Stimulated activated CD8-positive, alpha-beta memory T cell treated with anti-CD3 and anti-CD28 coated beads, Interleukin-4, amount 100 ng/mL, for 24 hours (primary cell): ENCODE measurements at places on chromosomes 4 and X.

GRCh38 chrX:95884186-95884585, 800.5 kb upstream of the DIAPH2 start:
- no peak for DNase-seq

DNA sequence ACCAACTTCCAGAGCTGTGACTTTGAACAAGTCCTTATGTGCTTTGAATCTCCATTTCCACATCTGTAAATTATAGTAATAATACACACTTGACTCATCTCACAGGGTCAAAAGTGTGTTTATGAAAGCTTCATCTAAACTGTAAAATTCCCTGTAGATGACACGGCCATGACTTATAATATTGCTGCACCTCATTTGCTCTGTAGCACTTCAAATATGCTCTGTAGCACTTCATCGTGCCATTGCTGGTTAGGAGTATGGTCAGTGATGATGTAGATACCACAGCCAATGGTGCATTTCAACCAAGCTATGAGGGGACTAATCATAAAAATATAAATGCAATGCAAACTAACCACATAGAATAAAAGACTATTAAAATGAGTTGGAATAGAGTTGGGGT, 318.6 kb downstream of the ANK2 start:
- DNase-seq, result no peak

GRCh38 chr4:177660223-177660622, 218.0 kb upstream of the AGA start:
- DNase-seq, result no peak

- DNase-seq, result no peak
These were observed at the start of gene ARSJ for GRCh38 chr4:113979148-113979904. Gene ARSJ, minus strand, starts transcription at chr4:113979647. Its CDS starts 813 bp downstream, at chr4:113978834.

DNA sequence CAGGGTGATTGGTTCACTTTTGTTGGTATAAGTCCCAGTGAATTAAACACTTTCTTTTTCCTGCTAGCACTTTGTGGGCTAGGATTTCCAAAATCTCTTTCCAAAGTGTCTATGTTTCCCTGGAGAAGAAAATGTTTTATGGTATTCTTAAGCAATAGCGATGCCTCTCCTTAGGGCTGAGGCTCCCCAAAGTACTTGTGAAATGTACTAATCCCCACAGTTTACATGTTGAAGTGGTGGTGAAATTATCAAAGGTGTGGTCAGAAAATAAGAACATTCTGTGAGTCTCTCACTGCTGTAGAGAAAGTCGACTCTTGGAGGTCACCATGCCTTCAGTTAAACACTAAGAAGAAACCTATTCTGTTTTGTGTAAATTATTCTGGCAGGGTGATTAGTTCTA, 51.5 kb upstream of the AMELX start:
- no peak for DNase-seq

DNA sequence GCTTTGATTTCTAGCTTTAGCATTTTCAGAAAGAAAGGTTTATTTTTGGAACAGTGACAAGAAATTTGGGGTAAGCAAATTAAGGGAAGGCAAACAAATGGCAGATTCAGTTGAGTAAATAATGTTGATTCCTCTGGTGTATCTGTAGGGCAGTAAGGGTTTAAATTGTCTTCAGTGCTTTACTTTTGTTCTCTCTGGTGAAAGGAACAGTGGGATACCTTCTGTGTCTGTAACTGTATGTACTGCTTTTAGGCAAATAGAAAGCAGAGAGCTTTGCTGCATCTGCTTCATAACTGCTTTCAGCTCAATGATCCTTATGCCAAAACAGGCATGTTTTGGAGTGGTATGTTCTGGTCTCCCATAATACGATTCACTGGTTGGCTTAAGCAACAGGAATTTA, 932.1 kb upstream of the SLIT2 start:
- no peak for DNase-seq

DNA sequence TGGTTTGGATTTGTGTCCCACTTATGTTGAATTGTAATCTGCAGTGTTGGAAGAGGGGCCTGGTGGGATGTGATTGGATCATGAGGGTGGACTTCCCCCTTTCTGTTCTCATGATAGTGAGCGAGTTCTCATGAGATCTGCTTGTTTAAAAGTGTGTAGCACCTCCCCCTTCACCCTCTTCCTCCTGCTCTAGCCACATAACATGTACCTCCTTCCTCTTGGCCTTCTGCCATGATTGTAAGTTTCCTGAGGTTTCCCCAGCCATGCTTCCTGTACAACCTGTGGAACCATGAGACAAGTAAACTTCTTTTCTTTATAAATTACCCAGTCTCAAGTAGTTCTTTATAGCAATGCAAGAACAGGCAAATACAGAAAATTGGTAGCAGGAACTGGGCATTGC, 138.7 kb downstream of the INPP4B start:
- DNase-seq, result no peak
